Stimulated activated CD4-positive, alpha-beta T cell treated with anti-CD3 and anti-CD28 coated beads, Interleukin-1b, Interleukin-23, amount 100 ng/mL, for 4 hours (primary cell): ENCODE measurements at places on chromosomes 7 and 10.

DNA sequence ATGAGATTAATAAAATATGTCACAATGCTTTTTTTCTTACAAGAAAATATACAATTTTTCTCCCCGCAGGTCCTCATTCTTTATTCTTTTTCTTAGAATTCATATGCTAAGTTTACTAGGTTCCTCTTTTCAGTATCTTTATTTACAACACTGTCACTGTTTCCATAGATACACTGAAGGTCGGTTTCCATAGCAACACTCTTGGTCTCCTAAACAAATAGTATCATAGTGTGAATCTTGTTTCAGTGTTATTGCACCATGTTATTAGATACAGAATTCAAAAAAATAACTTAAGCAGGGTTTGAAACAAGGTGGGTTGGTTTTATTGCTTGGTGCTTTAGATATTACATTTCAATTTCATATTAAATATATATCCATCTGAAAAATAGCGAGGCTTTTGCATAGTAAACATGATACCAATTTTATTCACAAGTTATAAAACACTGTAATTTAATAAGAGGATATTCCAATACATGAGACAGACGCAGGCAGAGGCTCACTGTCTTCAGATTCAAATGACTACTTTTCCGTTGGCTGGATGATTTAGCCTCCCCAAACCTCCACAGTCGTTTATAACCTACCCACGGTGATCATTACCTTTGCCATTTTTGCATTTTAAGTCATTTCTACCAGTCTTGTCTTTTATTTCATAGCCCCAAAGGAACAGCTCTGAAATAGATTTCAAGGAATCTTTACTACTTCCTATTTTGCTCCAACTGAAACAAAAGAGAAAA lies 88.9 kb upstream of the KLF6 start:
- DNase-seq, result no peak

DNA sequence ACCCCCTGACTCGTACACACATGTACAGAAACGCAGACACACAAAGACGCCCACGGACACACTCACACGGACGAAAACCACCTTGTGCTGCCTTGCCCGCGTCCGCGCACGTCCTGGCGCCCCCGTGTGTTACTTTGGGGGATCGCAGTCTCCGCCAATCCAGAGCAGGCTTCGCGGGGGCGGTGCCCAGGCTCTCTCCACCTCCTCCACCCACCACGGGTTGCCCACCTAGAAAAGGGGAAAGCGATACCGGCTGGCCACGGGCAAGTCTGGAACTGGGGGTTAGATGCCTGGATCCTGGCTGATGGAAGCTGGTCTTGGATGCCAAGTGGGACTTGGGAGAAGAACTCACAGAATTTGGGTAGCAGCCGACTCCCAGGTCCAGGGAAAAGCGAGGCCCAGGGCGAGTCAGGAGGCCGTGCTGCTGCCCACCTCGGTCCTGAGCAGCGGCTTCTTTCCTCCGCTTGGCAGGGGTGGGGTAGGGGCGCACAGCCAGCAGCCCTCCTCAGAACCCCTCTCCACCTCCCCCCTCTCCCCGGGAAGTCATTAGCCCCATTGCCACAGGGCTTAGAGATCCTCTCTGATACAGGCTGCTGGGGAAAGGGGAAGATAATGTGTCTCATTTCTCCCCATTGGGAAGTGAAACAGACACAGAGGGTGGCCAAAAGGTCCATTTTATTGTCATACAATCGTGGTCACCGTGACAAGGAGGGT lies 4.6 kb upstream of the VGF start:
- peak; percentile 79 for DNase-seq

GRCh38 chr10:122962405-122962804 lies 8.4 kb upstream of the C10orf88 start:
- DNase-seq, result no peak

DNA sequence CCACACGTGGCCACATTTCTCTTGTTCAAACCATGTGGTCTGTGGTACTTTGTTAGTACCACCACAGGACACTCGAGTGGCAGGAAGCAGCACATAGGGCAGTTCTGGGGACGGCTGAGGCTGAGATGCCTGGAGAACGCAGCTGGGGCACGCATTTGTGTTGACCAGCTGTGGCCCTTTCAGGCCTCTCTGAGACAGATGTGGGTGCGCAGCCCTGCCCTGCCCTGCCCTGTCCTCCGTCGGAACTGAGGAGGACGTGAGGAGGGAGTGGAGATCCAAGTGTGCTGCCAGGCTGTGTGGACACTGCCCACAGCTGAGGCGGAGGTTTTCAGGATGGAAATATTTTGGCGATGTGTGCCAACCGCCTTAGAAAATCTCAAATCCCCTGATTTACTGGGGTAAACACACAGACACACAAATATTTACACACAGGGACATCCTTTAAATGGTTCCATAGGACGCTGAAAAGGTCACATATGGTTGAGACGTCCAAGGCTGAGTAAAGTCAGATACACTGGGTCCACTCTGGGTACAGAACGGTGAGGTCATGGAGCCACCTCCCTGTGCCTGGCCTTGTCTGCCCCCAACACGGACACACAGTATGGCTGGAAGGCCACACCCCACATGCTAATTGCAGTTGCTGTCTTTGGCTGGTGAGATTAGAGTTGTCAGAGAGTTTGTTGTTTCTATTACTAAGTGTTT lies 14.8 kb downstream of the BHLHA15 start:
- no peak for DNase-seq

GRCh38 chr7:73701357-73701995 lies 18.0 kb downstream of the STX1A start:
- DNase-seq, result no peak

DNA sequence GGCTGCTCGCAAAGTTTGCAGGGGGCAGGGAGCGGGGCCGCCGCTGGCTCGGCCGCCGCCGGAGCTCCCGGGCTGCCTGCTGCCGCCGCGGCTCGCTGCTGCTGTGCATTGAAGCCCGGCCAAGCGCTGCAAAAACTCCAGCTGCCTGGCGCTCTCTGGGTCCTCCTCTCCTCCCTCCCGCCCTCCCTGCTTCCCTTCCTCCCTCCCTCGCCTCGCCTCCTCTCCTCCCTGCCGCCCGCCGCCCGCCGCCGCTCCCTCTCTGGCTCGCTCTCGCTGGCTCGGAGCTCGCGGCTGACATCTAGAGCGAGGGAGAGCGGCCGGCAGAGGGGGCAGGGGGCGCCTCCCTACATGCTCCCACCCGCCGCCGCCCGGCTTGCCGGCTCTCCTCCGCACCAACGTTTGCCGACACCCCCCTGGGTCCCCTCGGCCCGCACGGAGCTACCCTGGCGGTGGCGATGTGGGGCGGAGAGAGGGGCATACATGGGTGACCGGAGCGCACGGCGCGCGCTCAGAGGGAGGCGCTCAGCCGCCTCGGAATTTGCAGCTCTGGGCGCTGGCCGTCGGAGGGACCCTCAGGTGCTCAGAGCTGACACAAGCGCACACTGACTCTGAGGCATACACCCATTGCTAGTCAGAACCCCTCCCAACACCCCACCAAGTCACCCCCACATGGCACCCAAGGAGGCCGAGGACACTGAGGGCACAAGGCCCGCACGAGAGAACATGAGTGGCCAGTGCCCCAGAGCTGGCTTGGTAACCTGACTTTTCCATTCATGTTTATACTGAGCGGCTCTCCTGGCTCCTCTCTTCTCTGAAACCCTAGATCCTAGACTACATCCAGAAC lies 1.2 kb upstream of the PLXNA4 start:
- no peak for DNase-seq

- DNase-seq, result no peak
Observed at GRCh38 chr10:113695691-113696090, 16.0 kb downstream of the CASP7 start.

DNA sequence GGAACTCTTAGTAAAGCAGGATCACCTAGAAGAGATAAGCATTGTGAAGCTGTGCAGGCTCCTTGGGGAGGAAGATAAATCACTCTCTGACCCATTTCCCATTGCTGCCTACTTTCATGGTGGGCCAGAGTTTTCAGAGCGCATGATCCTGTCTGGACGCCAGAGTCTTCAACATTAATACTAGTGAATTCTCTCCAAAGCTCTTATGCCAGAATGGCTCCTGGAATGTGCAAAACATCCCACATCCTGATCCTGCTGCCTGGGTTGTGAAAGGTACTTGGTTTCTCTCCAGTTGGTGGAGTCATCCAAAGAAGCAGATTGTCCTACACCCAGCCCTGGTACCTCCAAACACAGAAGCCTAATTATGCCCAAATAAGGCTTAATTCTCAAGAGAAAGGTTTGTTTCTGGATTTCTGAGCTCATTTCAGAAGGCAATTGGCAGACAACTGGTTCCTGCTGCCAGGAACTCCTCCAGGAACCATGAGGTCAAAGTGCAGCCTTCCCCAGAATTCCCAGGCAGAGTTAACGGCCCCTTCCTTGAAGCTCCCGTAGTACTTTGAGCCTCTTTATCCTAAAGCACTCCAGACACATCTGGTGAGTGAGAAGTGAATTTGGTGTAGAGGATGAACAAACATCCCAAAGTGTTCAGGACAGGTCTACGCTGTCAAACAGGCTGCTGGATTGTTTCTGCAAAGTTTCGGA lies 495.2 kb downstream of the PLXNA4 start:
- no peak for DNase-seq

DNA sequence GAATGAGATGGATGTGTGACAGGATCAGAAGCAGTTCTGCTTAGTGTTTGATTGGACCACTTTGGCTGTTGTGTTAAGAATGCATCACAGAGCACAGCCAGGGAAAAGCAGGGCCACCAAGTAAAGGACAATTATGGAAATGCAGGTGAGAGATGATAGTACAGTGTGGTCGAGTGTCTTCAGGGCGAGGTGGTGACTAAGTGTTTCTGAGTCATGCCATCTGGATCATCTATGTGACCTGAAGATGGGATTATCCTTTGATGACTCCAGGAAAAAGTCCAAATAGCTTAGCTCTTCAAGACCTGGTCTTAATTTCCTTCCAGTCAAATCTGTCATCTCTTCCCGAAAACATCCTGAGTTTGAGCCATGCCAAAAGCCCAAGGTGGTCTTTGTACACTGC lies 523.2 kb upstream of the IGFBP3 start:
- DNase-seq, result no peak

GRCh38 chr7:36298106-36298505 lies 91.6 kb upstream of the ANLN start:
- no peak for DNase-seq

GRCh38 chr7:90613088-90613498 lies 17.0 kb downstream of the CDK14 start:
- DNase-seq, result no peak

DNA sequence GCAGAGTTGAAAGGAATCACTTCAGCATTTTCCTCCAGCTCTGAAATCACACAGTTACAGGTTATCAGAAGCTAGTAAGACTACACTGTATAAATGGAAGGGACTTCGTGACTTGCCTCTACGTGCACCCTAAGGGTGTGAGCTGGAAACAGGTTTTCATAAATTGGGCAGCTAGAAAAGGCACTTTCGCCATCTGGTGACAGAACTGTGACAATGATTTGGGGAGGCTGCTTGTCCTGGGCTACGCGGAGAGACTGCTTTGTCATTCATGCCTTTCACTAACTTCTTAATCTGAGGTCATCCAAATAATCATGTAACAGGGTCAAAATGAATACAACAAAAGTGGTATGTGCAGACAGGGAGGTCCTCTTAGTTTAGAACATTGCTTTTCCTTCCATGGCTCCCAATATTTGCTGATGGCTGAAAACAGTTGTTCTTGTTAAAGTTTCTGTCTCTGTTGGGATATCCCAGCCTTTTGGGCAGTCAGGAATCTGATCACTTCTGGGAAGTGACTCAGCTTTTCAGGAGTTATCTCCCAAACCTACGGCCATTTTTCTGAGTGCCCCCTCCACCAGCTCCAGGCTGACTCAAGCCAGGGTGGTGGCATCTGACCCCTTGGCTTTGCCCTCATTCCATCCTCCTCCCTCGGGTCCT lies 17.8 kb downstream of the VWC2 start:
- no peak for DNase-seq

DNA sequence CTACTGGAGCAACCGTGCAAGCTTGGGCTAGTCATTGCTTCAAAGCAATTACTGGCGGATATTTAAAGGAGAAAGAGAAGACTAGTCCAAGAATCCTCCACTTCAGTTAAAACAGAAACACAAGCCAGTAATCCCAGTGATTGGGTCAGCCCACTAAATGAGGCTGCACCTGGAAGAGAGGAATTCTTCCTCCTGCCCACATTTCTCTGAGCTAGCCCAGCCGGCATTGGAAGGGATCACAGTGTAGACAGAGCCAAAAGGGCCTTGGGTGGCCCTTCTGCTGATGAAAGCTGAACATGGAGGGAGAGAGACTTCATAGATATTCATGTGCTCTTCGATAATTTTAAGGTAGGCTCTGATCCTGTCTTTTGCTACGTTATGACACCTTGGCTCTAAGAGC lies 228.4 kb downstream of the KIAA1217 start:
- DNase-seq, result no peak

DNA sequence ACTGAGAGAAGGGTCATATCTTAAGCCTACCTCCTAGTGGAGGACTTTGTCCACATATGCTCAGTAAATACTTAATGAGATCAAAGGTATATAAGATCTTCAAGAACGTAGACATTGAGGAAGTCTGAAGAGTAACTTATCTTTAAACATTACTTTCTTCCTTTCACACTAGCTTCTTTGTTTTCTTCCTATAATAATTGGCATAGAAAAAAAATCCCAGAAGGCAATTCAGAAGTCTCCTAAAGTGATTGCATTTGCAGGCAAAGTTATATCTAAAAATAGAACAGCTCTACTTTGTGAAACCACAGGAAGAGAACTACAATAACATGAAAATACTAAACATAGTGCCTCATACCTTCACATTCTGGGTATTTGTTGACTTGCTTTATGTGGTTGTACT lies 150.4 kb downstream of the PPP1R3A start:
- no peak for DNase-seq

DNA sequence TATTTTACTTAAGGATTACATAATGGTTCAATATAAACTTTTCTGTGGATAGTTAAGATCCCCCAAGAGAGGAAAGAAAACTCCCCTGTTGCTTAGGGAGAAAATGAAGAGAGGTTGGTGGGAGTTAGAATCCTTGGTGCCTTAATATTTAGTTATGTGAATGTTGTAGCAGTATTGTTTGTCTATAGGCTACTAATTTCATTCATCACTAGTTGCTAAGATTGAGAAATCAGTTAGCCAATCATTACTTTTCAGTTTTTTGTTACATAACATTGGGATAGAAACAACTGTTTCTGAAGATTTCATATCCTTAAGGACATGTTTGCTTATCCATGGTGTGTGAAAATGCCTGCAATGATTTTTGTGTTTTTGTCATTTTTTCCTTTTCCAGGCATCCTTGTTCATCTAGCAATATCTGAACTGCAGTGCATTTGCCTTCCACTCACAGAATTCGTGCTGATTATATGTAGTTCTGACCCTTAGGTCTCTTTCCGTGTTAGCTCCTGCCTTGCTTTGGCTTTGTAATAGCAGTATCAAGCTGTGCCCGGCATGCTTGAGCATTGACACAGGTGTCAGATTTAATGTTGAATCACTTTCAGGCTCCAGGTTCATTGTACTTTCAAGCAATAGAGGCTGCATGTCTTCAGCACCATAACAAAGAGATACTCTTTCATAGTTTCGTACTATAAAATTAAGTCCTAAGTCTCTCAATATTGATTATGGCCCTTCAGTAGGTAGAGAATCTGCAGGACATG lies 85.0 kb downstream of the PODXL start:
- no peak for DNase-seq

- DNase-seq, result no peak
Observed at GRCh38 chr7:30896036-30896435, 15.6 kb upstream of the AQP1 start.

- no peak for DNase-seq
Observed at GRCh38 chr7:1639071-1639470, 31.0 kb upstream of the ELFN1 start.
